ENCODE measurements at places on chromosomes 16 and 17.

- DNase-seq = no peak
Measured at GRCh38 chr16:1662543-1662942, 15.5 kb upstream of the JPT2 start.

DNA sequence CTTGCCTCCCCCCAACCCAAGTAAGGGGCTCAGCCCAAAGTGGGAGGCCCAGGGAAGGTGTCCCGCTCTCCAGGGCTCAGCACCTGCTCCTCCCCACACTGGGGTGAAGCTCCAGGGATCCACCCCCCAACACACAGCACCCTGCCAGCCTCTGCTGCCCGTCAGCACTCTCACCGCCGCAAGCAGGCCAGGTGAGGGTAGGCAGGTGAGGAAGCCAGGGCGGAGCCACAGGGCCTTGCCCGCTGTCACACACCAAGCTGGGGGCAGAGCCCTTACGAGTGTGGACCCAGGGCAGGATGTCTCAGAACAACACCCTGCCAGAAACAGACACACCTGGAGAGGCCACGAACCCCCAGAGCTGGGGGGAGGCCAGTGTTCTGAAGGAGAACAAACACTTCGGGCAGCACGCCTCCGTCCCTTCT, 19.5 kb downstream of the PLLP start:
- no peak for DNase-seq

- no peak for DNase-seq
Measured at GRCh38 chr16:77304877-77305276, 105.7 kb downstream of the SYCE1L start.

DNA sequence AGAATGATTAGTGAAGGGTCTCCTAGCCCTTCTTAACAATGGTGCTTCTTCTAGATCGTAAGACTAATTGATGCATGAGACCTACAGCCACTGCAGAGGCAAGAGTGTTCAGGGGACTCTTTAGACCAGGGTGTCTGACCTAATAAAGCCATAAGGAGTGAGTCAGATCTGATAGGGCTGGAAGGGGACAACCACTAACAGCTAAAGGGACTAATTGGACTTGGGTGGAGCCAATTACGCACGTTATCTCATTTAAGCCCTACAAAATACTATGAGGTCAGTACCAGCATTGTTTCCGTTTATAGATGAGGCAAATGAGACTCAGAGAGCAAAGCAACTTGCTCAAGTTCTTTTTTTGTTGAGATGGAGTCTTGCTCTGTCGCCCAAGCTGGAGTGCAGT, 14.5 kb upstream of the RNF222 start:
- no peak for DNase-seq

DNA sequence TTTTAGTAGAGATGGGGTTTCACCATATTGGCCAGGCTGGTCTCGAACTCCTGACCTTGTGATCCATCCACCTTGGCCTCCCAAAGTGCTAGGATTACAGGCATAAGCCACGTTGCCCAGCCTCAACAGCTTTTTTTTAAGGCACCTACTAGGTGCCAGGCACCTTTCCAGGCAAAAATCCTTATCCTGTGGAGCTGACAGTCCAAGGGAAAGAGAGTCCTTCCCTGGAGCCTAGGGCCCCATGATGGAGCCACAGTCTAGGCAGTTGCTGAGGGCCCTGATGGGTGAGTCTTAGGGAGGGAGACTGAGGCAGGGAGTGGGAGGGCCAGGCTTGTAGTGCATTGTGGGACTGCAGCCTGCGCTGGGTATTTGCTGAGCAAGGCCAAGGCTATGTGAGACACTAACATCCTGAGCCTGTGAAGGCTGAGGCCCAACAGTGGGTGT, 79.6 kb upstream of the TOB1 start:
- DNase-seq = no peak

DNA sequence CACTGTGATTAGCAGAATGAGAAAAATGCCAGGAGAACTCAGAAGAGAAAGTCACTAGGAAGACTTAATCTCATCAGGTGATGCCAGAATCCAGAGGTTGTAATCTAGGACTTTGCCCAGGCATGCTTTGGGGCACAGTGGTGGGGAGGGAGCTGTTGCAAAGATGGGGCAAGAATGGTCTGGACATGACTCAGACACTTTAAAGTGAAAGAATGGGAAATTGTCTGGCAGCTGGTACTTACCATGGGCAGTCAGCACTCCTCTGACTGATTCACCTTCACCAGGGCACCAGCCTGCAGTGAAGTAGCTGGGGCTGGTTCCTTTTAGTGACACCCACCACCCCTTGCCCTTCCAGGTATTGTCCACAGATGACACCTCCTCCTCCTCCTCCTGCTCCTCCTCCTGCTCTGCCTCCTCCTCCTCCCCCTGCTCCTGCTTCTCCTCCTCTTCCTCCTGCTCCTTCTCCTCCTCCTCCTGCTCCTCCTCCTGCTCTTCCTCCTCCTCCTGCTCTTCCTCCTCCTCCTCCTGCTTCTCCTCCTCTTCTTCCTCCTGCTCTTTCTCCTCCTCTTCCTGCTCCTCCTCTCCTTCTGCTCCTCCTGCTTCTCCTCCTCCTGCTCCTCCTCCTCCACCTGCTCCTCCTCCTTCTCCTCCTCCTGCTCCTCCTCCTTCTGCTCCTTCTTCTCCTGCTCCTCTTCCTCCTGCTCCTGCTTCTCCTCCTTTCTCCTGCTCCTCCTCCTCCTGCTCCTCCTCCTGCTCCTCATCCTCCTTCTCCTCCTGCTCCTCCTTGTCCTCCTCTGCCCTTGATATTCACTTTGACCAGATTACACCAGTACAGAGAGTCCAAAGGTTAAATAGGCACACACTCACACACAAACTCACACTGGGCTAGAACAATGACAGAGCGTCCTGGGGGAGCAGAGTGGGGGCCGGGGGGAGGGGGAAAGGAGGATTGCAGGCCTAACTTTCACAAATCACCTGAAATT, at the start of gene CHD9NB:
Gene CHD9NB (minus strand): TSS at position 379 of the 983 bp plus-strand sequence. CDS start 8,739 bp downstream, outside the sequence.
- no peak for DNase-seq

DNA sequence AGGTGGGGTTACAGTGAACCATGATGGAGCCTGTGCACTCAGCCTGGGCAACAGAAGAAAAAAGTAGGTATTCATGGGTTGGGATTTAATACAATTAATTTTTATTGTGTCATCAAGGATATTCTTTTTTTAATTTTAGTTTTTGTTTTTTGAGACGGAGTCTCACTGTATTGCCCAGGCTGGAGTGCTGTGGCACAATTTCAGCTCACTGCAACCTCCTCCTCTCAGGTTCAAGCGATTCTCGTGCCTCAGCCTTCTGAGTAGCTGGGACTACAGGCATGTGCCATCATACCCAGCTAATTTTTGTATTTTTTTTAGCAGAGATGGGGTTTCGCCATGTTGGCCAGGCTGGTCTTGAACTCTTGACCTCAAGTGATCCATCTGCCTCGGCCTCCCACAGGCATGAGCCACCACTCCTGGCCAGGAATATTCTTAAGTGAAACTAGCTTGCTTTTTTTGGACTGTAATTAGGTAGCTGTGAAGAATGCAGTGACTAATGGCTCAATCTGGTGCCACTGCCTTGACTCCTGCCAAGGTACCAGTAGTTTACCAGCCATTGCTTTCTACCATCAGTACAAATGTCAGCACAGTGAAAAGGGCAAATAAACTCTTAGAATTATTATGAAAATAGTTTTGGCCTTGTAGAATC, 4.8 kb downstream of the PPM1D start:
- DNase-seq = peak; percentile 52
